D341Med (cell line): ENCODE measurements at places on chromosomes 11 and 22.

GRCh38 chr11:111642542-111642941 is 40.3 kb downstream of the SIK2 start:
- no peak for DNase-seq

GRCh38 chr22:29256606-29257325 is 11.0 kb downstream of the RHBDD3 start:
- peak; percentile 30 for DNase-seq

GRCh38 chr22:44084044-44084772 is 60.1 kb downstream of the PARVB start:
- no peak for DNase-seq

- no peak for DNase-seq
Measured at GRCh38 chr11:85299258-85299942, 327.7 kb downstream of the DLG2 start.

GRCh38 chr11:61034111-61034510 is 62.6 kb downstream of the CD6 start:
- no peak for DNase-seq

DNA sequence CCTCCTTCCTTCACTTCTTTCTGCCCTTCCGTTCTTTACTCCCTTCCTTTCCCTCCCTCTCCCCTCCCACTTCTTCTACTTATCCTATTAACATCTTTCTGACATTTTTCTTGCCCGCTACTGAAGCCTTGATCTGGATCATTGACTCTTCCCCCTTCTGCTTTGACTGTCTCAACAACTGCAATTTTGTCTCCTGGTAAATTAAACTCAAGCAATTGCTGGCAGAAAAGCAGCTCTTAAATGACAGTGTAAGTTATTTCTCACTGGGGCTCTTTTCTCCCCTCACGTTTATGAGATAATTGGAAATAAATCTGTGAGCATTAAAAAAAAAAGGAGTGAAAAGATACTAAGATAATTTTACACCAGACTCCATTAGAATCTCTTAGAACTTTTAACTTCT is 120.0 kb downstream of the SLC17A6 start:
- no peak for DNase-seq

DNA sequence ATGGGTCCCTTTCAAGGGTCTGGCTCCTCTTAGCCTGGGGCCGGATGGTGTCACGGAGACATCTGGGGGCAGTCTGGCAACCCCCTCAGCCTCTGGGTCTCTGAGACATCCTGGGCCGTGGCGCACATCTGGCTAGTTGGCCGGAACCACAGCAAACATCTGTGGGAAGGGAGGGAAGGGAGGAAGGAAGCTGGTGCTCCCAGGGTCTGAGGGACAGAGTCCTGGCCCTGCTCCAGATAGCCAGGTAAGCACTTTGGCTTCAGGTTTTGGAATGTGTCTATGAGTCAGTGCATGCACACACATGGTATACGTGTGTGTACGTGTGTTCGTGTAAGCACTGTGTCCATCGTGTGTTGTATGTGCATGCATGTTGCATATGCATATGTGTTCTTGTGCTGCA is 225.1 kb downstream of the MN1 start:
- no peak for DNase-seq
